ENCODE measurements at places on chromosomes 6 and 20.

- no peak for DNase-seq
Observed at GRCh38 chr6:140344142-140344913, 969.9 kb upstream of the CITED2 start.

- DNase-seq: no peak
Observed at GRCh38 chr6:169530752-169531123, 171.1 kb downstream of the WDR27 start.

DNA sequence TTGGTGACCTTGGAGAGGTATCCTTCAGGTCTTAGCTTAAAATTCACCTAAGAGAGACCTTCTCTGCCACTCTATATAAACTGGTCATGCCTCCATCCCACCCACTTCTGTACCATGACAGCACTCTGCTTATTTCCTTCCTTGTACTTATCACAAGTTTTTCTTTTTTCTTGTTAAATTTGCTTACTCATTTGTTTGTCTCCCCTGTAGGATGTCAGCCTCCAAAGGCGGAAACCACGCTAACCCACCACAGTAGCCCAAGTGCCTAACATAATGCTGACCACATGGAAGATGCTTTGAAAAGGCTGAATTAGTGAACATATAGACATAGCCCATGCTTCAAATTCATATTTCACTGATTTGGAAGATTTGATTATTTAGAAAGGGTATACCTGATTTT lies 5.4 kb downstream of the BMP6 start:
- no peak for DNase-seq

DNA sequence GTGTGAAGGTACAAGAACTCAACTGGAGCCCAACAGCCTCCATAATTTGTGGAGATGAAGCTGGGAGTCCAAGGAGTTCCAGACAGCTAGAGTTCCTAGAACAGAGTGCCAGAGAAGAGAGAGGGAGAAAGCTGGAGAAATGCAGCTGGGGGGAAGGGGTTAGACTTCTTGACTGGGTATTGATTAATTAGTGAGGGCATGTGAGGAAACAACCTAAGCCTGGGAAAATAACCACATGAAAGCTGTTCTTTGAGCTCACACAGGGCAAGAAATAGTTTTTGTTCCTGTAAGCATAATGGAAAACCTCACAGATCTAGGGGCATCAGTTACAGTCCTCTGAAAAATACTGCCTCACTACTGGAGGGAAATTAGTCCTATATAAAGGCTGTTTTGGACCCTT lies 230.5 kb upstream of the FKBP1C start:
- DNase-seq: no peak

DNA sequence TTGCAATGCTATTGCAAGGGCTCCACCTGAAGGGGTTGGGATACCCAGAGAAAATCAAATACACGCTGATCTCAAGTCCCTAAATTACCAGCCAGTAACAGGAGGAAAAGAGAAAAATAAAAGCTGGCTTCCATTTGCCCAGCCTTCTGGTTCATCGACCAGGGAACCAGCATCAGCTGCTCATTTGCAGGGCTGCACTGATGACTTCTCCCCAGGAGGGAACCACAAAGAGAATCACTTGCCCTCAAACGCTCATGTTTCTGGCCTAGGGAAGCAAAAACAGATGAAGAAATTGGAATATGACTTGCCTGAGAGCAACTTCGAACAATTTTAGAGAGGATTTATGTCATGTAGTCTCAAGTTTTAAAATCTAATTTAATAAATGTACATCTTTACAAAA lies 119.7 kb downstream of the SH3BGRL2 start:
- no peak for DNase-seq

DNA sequence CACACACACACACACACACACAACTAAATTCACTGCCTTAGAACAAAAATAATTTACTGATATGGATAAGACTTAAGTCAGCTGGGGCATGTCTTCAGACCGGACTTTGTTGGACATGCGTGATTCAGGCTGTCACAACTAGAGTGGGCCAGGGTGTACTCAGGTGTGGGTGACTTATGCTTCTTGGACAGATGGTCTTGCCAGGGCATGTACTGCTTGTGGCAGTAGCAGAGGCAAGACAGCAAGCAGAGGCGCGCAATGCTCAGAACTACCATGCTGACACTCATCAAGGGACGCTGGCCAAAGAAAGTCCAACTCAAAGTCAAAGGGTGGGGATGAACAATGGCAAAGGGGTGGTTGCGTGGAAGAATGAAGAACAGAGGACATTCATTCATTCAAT lies 437.5 kb downstream of the CBLN4 start:
- no peak for DNase-seq

GRCh38 chr20:18154342-18154741 lies 16.7 kb downstream of the KAT14 start:
- no peak for DNase-seq

DNA sequence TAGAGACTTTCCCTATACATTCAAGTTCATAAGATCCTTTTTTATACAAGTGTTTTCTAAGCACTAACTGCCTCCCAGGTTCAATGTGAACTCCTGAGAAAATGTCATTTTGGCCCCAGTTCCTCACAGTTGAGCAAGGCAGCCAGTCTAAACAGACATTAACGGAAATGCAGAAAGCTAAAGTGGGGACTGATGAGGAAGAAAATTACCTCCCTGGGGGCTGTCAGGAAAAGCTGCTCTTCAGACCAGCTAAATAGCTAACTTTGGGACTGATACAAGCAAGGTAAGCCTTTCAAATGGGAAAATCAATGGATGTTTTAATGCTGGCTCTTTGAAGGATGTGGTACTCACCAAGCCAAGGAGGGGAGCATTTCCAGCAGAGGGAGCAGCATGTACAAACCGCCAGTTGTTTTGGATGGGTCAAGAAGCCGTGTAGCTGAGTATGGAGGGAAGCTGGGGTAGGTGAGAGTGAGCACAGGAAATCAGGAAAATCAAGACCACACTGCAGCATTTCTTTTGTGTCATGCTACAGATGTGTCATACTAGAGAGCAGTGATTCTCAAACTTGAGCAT lies 180.8 kb upstream of the CHD6 start:
- DNase-seq: no peak

DNA sequence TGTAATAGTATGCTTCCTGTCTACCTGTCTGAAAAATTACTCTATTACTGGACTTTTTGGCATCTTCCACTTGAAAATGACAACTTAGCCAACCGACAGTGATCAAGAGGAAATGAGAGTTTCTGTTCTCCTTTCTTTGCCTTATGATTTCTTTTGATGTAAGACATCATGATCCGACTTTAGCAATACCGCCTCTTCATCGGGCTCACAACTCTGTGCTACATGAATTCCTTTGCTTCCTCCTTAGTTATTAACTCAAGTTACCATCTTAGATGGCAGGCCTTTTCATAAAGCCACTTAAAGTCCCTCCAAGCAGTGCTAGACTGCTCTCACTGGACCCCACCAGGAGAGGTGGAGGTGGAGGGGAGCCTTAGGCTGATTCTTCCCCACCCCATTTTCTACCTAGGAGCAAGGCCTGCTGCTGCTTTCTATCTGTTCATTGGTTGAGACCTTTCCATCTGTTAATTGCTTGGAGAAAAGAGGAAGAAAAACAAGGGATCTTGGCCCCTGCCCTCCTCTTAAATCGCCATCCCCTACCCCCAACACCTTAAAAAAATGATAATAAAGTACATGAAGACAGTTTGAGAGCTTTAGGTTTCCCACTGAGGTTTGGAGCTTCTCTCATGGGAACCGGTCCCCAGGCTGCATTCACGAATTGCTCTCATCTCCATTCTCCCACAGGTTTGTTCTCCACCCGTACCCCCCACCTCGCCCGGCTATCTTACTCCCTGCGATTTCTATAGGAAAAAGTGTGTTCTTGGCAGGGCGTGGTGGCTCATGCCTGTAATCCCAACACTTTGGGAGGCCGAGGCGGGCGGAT lies 21.6 kb upstream of the MCM3 start:
- no peak for DNase-seq

DNA sequence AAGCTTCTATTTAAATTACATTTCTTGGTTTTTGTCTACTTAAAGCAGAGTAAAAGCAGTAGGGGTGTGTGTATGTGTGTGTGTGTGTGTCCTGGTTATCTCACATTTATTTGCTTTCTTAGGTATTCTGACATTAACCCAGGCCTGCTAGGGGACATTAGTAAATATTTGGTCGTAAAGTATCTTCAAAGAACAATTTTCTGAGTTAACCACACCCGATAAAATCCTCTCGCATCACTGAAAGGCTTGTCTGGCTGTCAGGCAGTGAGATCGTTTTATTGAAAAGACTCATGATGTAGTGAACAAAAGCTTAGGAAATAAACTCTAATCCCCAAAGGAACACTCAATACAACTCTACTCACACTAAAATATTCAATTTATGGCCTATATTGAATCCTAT lies 77.9 kb downstream of the ZNF217 start:
- DNase-seq: no peak

- DNase-seq: no peak
Observed at GRCh38 chr6:41748542-41748941, 1.3 kb upstream of the PGC start.

GRCh38 chr6:23081701-23082100 lies 512.3 kb downstream of the HDGFL1 start:
- no peak for DNase-seq

GRCh38 chr6:152596726-152597125 lies 40.4 kb downstream of the SYNE1 start:
- DNase-seq: no peak

GRCh38 chr20:18628330-18628920 lies 40.6 kb downstream of the DTD1 start:
- DNase-seq: no peak

GRCh38 chr20:10312111-10312510 lies 93.5 kb downstream of the SNAP25 start:
- no peak for DNase-seq
